ENCODE measurements at places on chromosomes 12 and 14.

DNA sequence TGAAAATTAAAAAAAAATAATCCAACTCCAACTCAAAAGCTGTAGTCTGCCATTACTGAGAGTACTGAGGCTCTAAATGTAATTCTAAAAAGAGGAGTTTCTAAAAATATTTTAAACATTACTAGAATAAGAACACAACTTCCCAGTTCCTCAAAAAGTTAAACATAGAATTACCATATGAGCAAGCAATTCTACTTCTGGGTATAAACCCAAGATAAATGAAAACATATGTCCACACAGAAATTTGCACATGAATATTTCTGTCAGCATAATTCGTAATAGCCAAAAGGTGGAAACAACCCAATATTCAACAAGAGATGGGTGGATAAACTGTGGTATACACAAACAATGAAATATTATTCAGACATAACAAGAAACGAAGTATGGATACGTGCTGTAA, 15.0 kb upstream of the NR2C1 start:
- DNase-seq = no peak

DNA sequence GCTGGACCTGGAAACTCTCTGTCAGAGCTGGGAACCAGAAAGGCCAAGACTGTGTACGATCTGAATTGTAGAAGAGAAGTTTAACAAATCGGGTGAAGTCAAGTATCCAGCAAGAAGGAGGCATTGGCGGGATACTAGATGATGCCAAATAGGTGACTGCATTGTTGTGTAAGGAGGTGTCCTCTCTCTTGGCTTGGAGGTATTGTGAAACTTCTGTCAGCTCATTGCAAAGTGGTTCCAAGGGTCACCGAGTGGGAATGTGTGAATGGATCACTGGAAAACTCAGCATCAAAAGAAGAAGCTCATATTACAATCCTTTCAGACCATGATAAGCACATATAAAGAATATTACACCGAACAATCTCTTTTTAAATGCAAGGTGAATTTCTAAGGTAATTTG, 11.7 kb downstream of the NAV3 start:
- DNase-seq = no peak

GRCh38 chr12:15625075-15625474, 164.1 kb downstream of the EPS8 start:
- DNase-seq = no peak

DNA sequence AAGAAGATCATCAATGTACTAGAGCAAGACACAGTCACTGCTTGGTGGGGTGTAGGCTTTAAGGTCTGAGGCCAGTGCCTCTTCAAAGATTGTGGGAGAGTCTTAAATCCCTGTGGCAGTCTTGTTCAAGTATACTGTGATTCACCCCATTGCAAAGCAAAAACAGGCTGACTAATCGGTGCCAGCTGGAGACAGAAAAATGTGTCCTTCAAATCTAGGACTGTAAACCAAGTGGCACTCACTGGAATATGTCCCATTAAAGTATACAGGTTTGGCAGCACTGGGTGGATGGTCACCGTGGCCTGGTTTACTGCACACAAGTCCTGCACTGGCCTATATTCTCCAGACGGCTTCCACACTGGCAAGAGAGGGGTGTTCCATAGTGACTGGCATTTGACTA, 1315.3 kb downstream of the TMEM121 start:
- DNase-seq = no peak

- DNase-seq = no peak
These were observed 59.0 kb upstream of the ATP2A2 start for GRCh38 chr12:110222027-110222426.

- DNase-seq = no peak
These were observed 352.7 kb upstream of the DIO2 start for GRCh38 chr14:80564051-80564450.

DNA sequence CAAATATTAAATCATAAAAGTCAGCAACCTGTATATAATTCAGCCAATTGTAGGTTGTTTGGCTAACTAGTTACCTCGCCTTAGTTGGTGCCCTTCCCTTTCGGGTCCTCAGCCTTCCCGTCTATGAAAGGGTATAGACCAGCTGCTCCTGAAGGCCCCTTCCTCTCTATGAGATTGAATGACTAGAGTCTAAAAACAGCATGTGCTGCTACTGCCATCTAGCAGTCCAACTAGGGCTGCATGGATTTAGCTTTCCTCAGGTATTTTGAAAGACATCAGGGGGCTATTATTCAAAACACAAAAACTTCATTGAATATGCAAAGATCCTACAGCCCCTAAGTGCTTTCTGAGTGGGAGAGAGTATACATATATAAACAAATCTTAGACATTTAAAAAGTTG, 37.0 kb upstream of the TMEM263 start:
- no peak for DNase-seq

DNA sequence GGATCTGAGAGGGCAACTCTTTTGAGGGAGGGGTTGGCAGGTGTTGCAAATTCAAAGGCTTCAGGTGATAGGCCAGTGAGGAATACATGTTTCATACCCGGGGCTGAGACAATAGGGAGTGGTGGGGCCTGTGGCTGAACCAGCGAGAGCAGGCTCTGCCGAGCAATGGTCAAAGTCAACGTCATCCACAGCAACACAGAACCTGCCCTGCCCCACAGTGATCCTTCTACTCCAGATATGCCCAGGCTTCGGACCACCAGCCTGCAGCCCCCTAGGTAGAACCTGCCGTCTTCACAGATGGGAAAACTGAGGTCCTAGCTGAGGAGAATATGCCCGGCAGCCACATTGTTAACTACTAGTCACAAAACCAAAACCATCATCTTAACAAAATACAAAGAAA, 4.1 kb downstream of the SERPINA1 start:
- DNase-seq = no peak

- DNase-seq = no peak
These were observed 144.8 kb downstream of the PIWIL1 start for GRCh38 chr12:130482448-130482847.

GRCh38 chr14:76193696-76194095, 42.0 kb downstream of the GPATCH2L start:
- no peak for DNase-seq

DNA sequence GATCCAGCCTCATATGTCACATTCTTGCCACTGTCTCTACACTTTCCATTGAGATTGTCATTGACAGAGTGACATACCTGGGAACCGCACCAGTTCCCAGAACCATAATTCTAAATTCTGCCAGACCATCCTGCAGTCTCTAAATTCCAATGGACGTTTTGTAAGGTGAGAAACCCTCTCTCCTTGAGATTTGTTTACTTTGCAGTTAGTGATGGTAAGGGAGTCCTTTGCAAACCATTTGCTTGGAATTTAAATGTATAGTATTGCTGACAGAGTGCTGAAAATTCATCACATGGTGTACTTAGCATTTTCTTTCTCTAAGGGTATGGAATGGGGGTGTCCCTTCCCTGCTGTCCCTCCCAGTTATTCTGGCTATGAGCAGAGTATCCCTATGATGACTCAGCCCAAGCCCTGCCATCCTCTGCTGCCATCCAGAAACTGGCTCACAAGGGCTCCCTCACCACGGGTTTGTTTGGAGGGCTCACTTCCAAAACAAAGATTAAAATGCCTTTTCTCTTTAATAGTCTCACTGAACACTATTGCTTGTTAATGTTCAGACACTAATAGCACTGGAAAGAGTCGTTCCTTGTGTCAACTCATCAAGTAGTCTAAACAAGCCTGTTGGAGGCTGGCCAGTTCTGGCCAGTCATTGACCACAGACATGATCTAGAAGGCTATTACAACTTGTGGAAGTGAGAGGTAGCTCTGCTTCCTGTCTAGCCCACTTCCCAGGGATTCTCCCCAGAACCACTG, 129.0 kb upstream of the HMGA2 start:
- DNase-seq = no peak

- no peak for DNase-seq
These were observed 2.7 kb downstream of the SERPINA11 start for GRCh38 chr14:94449930-94450329.

DNA sequence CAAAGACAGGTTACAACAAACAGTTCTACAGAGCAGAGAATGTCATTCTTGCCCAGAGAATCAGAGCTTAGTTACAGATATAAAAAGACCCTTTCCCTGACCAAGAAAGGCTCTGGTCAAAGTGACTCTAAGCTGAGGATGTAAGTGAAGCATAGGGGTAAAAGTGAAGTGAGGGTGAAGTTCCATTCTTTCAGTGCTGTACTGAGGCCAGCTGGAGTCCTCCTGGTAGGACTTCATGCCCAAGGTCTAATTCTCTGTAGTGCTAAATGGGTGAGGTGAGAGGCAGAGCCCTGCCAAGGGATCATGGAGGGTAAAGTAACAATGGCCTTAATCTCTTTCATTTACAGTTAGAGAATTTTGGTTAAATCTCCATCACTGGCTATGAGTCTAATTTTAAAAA, 38.5 kb downstream of the DUSP16 start:
- DNase-seq = no peak

DNA sequence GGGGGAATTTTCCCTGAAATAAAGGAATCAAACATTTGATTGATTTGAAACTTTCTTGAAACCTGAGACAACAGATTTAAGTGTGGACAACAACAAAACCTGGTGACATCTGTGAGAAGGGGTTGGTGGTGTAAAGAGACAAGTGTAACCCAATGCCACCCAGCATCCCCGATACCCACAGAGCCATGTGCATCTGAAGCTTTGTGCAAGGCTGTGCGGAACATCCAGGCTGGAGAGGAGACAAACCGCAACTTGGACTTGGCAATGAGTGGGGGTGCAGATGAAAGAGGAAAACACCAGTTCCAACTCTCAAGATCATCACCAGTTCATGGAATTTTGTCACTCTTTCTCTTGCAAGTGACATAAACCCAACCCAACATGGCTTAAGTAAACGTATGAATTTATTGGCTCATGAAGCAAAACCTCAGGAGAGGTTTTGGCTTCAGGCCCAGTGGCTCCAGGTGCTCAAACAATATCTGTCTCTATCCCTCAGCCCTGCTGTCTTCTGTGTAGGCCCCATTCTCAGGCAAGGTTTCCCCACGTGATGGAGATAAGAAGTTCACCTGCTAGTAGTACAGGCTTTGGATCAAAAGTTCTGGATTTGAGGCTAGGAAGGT, 55.2 kb upstream of the NTF3 start:
- no peak for DNase-seq

GRCh38 chr12:132359971-132360370, 30.6 kb upstream of the GALNT9 start:
- no peak for DNase-seq

DNA sequence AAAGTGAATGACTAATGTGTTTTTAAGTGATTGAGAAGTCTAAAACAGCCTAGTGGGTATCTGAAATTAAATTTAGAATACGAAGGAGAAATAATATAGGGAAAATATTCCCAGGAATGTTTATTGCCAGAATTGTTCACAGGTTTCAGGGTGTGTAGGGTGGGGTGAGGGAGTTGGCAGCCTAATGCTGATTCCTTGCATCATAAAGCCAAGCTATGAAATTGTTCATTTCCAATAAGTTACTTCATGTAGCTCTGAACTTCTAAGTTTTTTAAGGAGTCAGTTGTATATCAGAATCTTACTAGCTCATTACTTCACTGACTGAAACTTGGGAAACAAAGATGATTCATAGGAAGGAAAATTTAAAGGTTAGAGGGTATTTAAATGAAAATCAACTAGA, 56.4 kb downstream of the RAB35 start:
- no peak for DNase-seq

DNA sequence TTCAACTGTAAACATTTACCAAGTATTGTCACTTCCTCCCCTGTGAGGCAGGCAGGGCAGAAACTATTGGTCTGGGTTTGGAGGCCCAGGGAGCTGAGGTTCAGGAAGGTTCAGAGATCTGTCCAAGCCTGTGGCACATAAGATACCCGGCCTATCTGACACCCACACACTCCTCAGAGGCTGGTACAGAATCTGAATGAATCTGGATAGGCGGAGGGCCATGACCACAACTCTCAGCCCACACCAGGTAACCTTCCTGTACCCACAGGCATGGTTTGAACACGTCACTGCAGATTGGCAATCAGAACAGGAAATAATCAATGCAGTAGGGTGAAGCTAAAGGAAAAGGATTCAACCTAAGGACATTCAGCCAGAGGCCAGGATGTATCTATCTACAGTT, 92.8 kb upstream of the TMCC3 start:
- DNase-seq = no peak

- no peak for DNase-seq
These were observed 215.0 kb downstream of the KIF26A start for GRCh38 chr14:104353221-104353920.

GRCh38 chr12:189622-189962, 24.4 kb downstream of the SLC6A12 start:
- DNase-seq = no peak

DNA sequence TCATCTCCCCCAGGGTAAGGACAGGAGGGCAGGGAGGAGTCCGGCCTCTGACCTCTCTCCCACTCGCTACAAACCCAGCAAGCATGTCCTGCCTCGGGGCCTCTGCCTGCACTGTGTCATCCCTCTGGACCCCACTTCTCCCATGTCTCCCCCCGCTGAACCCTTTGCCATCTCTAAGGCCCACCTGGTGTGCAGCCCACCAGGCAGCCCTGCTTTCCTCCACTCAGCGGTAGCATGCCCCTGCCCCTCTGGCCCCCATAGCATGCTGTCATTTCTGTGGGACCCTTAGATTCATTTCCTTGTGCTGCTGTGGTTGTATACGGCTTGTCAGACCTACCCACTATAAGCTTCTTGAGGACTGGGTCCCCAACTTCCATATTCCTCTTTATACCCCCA, 17.7 kb downstream of the PAPLN start:
- DNase-seq = no peak

- peak; percentile 51 for DNase-seq
These were observed at the start of gene JDP2 for GRCh38 chr14:75427482-75428229. Gene JDP2 (plus strand): TSS chr14:75428022. CDS start chr14:75437921, 9,899 bp downstream.

- no peak for DNase-seq
These were observed 11.6 kb upstream of the HECTD1 start for GRCh38 chr14:31219169-31219568.

GRCh38 chr12:131034631-131035244, 81.0 kb downstream of the ADGRD1 start:
- DNase-seq = no peak

DNA sequence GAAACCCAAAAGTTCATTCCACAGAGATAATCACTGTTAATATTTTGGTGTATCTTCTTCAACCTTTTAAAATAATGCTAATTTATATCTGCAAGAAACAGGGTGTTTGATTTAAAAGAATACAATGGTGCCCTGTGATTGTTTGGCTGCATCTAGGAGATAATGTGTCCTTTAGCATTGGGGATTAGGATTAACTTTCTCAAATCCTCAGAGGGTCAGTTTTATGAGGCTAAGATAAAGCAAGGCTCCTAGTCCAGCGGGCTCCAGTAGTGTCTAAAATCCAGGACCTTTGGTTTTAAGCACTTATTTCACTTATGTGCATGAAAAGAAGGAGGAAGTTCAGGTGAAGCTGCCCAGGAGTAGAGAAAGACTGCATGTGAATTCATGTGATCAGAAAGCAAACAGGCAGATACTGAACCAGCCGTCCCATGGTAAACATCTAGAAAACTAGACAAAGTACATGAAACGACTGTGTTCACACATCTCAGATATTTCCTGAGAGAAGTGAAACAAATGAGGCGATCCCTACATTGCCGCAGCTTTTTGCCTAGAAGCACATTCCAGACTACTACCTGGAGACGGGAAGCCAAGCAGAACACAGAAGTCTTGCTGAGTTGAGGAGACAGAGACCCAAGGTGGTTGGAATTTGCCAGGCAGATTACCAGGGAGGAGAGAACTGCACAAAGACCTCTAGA, 129.1 kb upstream of the MAX start:
- no peak for DNase-seq

Measured in activated naive CD8-positive, alpha-beta T cell treated with anti-CD3 and anti-CD28 coated beads, Interleukin-2, amount 50 U/mL, for 24 hours (primary cell).